Omental fat pad (tissue), 4 donors: ENCODE measurements at places on chromosomes 16 and 17.

- DNase-seq = no peak
These were observed 24.1 kb upstream of the KRT24 start for GRCh38 chr17:40727447-40728231.

DNA sequence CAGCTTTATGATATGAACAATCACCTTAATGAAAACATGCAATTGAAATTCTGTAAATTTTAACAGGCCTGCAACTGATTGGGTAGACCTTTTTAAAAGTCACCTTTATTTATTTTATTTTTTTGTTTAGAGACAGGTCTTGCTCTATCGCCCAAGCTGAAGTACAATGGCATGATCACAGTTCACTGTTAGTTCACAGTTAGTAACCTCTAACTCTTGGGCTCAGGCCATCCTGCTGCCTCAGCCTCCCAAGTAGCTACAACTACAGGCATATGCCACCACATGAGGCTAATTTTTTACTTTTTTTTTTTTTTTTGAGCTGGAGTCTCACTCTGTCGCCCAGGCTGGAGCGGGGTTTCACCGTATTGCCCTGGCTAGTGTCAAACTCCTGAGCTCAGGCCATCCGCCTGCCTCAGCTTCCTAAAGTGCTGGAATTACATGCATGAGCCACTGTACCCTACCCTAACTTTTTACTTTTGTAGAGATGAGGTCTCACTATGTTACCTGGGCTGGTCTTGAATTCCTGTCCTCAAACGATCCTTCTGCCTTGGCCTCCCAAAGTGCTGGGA is 28.0 kb downstream of the AP1G1 start:
- DNase-seq = no peak

DNA sequence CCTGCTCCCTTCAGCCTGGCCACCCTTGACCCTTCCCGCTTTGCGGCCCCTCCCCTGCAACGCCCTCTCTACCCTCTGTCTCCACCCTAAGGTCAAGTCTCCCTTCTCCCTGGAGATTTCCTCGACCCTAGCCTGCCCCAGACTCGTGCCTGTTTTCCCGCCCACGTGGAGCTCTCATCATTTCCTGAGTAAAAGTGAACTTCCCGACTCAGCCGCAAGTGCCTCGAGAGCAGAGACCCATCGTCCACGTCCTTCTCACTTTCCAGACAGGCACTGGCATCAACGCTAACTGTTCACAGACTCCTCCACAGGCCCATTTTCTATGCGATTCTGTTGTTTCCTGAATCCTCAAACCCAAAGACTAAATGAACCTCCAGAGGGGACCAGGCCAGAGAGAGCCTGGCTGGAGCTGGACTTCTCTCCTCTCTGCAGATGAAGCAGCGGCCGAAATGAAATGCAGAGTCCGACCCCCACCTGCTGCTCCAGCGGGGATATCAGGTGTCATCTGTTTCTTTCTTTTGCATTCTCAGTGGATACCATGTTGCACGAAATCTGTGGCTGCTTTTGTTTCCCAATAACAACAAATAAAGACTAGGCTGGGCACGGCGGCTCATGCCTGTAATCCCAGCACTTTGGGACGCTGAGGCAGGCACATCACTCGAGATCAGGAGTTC is 52.5 kb downstream of the RTN4RL1 start:
- no peak for DNase-seq

DNA sequence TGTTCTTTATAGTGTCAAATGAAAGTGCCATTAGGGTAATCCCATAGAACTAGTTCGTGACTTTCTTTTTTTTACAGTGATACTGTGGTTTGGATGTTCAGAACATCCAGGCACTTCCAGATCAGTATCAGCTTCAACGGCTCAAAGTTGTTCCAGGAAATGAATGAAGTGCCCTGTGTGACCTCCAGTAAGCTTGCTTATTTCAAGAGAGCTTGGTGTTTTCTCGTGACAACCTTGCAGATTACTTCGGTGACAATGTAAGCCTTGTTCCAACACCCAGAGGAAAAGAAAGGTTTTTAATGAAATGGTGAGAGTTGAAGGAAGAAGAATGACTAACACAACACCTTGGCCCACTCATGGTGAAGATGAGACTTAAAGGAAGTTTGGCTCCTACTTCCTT is 16.0 kb upstream of the KCNJ16 start:
- no peak for DNase-seq

DNA sequence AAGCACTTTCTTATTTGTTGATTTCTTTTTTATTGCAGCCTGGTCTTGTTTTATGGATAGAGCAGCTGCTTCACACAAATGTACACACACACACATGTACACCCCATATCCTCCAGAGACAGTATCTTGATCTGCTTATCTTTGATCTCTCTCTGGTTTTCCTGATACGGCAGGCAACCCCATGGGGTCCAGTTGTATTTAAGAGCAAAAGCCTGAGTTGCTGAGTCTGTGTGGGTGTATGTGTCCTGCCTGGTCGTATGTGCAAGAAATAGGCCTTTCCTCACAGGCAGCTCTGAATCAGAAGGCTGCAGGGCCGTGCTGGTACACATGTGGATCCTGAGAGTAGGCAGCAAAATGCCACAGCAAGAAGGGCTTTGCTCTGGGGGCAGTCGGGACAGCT is 14.6 kb upstream of the LGALS9 start:
- no peak for DNase-seq

- DNase-seq = no peak
These were observed 988.5 kb downstream of the CDH11 start for GRCh38 chr16:64133366-64133765.

- DNase-seq = no peak
These were observed 187.5 kb upstream of the ZNF469 start for GRCh38 chr16:88195269-88195705.

GRCh38 chr17:79065105-79065670 is 9.4 kb upstream of the ENGASE start:
- no peak for DNase-seq

DNA sequence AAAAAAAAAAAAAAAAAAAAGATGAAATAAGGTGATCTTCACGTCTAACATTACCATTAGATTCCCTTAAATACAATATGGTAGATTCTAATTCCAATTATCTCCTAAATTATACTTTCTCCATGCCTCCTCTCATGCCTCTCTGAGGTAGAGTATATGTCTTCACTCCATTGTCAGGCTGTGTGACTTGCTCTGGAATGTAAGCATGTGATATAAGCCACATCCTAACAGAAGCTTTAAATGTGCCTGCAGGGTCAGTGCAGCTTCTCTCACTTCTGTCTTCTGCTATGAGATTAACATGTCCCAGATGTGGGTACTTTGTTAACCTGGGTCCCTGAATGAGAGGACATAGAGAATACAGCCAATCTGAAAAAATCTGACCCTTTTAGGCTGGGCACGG is 32.6 kb downstream of the MED13 start:
- DNase-seq = no peak

- no peak for DNase-seq
These were observed 59.1 kb downstream of the PIPOX start for GRCh38 chr17:29102046-29102445.

DNA sequence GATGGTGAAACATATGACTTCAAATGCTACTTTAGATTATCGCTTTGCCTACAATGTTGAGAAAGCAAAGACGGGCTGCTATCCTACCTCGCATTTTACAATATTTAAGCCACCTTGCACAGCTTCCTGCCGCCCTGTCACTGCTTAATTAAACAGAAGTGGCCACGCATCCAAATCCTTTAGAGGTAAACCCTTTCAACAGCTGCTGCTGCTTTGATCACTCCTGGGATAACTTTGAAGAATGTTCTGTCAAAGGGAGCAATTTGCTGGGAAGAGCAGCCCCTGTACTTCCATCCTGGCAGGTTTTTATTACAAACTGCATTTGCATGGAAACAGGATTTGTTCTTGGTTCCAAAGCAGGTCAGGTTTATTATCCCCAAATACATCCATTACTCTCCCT is 24.2 kb upstream of the SSTR2 start:
- DNase-seq = no peak

DNA sequence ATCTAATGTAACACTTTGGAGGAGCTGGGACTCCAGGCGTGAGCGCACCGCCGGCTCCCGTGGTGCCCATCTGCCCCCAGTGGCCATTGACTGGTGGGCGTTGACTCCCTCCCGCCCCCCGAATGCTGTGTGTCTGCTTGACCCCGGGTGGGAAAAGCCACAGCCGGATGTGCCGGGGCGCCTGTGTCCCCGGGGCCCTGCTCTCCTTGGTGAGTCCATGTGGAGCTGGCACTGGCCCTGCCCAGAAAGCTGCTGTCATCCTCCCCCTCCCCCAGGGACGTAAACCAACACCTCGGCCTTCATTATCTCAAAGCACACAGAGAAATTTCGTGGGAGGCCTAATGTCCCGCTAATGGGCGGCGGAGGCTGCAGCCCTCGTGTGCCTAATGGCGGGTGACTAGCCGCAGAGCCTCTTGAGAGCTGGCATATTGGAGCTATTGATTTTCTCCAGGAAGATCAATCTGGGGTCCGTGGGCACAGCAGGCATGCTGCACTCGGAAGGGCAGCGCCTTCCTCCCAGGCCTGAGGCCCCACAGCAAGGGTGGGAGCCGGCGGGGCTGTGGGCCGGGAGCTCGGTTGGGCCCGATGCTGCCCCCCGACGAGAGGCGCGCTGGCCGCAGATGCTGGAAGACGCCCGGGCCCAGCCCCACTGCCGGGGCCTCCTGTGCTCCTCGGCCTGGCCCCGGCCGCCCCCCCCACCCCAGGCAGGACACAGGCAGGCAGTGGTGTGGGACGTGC is 4.0 kb upstream of the PERCC1 start:
- DNase-seq = no peak

- no peak for DNase-seq
These were observed 291.0 kb downstream of the SNX29 start for GRCh38 chr16:12267491-12267890.

DNA sequence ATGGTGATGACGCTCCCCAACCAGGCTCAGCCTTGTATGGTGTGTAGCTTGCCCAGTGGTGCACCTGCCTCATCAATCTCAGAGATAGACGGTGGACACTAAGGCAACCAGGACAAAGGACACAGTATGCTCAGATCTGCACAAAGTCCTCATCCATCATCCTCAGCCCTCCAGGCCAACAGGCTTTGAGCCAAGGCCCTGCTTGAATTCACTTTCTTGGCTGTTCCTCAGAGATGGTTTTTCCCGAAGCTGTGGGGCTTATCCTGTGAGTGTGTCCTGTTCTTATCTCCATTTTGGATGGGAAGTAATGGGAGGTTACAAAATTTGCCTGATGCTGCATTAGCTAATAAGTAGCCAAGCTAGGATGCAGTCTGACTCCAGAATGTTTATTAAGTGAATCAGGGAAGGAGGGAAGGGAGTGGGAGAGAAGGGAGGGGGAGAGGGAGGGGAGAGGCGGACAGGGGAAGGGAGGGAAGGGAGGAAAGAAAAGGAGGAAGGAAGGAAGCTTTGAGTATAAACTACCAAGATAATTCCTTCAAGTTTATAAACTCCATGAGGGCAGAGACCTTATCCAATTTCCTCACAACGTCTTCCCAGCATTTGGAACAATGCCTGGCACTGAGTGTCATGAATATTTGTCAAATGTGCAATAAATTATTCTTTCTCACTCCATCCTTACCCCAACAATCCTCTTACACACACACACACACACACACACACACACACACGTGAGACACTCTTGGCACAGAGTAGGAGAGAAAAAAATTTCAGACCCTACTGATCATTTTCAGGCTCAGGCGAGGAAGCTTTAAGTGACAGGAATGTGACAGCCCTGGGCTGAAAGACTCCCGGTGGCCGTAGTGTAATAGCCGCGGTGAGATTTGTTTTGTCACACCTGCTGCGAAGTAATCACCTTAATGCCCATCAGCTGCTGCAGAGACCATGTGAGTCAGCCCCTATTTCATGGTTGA is 84.3 kb downstream of the BMERB1 start:
- no peak for DNase-seq

GRCh38 chr17:17827826-17828621 is 8.8 kb downstream of the SREBF1 start:
- DNase-seq = no peak

DNA sequence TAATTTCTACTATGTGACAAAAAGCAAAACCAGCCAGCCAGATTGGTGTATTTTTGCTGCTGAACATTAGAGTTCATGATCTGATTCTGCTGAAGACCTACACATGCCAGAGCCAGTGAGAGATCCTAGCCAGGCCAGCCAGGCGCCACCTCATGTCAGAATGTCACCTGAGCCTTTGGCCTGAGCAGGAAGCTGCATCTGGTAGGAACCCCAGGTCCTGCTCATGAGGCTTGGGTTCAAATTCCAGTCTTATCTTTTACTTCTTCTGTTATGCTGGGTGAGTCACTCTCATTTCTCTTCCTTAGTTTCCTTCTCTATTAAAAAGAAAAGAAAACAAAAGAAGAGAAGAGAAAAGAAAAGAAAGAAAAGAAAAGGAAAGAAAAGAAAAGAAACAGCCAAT is 585.1 kb upstream of the CDH5 start:
- no peak for DNase-seq

GRCh38 chr17:6654841-6655731 is 3.5 kb downstream of the C17orf100 start:
- DNase-seq = no peak

DNA sequence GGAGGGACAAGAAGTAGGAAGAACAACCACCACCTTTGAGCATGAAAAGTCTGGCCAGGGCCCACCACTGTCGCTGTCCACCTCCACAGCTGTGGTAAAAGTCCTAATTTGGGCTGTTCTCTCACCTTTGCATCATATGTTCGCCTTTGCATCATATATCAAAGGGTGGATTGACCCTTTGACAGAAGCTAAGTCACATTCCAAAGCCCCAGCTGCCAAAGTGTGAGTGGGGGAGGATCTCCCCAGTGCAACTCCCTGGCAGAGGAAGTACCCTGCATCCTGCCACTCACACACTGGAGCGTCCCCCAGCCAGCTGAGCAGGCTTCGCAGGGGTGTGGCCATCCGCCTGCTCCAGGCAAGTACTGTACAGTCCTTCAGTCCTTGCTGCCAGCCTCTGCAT is 12.7 kb upstream of the SPECC1 start:
- DNase-seq = no peak

GRCh38 chr16:85794696-85795095 is 4.6 kb downstream of the EMC8 start:
- no peak for DNase-seq

GRCh38 chr16:80896776-80897175 is 92.4 kb upstream of the CDYL2 start:
- no peak for DNase-seq

DNA sequence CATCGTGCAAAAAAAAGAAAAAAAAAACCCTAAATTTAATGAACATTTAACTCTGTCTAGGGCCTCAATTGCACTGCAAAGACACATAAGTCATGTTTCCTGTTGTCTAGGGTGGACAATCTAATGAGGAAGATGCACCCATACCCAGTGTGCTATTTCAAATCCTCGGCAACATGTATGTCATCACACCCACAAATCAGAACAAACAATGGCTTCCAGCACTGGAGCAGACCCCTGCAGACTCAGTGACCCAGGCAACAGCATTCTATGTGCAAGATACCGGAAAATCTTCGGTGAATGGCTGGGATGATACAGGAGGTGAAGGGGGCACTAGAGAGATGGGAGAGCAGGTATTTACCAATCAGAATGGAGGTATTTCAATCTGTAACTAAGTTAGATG is 221.7 kb upstream of the XYLT1 start:
- no peak for DNase-seq

DNA sequence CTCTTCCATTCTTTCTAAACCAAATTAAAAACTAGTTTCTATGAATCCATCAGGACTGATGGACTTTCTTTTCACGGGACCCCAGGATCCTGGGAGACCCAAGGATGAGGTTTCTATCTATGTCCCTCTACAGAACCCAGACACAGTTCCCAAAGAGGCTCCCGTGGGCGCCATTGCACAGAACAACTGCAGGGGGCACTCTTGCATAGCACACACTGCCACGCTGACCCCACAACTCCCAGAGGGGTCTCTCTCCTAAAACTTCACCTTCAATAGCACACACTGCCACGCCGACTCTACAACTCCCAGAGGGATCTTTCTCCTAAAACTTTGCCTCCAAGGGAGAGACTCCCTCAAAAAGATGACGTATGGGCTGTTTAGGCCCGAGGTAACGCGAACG is 9.0 kb downstream of the ABR start:
- DNase-seq = no peak
